T-helper 17 cell (primary cell): ENCODE measurements at places on chromosomes 1 and 21.

DNA sequence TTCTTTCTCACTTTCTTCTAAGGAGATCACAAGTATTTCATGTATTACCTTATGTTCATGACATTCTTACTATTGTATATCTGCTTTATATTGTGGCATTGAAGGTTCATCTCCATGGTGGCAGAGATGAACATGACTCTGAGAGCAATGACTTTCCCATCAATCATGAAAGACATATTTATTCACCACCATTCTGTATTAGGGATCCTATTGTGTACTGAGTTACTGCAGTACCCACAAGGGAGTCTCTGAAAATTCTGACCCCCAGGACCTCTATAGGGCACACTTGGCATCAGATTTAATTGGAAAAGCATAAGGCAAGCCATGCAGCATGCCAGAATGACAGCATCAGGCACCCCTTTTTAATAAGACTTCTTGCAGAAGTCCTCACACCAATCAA, 21.9 kb upstream of the C21orf91 start:
- no peak for DNase-seq

- DNase-seq = no peak
Observed at GRCh38 chr21:32566741-32567389, 18.5 kb downstream of the TCP10L start.

GRCh38 chr1:98373056-98373455, 288.5 kb upstream of the SNX7 start:
- DNase-seq = no peak

- no peak for DNase-seq
Observed at GRCh38 chr1:31670593-31670964, 25.9 kb upstream of the PEF1 start.

DNA sequence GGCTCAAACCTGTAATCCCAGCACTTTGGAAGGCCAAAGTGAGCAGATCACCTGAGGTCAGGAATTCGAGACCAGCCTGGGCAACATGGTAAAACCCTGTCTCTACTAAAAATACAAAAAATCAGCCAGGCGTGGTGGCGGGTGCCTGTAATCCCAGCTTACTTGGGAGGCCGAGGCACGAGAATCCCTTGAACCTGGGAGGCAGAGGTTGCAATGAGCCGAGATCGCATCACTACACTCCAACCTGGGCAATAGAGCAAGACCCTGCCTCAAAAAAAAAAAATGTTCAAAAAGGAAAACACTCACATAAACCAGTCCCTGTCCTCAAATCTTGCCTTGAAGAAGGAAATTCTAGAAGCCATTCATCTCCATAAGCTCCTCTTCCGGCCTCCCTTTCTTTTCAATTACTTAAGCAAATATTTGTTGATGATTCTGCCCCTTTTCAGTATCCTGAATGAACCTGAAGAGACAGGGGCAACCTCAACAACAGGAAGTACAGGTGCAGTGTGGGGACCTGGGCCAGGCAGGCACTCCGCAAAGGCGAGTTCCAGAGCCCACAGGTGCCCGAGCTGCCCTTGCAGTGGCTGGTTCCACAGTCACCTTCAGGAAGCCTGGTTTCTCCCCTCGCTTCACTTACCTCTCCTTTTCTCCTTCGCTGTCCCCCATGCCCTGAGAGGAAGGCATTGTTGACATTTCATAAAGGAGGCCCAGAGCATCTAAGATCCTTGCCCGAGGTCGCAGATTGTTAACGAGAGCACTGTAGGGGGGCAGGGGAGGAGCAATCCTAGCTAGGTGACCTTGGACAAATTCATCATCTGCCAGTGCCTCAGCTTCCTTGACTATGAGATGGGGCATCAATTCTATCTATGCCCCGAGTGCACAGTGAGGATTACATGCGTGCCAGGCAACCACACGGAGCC, 8.9 kb upstream of the LEFTY1 start:
- peak; percentile 21 for DNase-seq

DNA sequence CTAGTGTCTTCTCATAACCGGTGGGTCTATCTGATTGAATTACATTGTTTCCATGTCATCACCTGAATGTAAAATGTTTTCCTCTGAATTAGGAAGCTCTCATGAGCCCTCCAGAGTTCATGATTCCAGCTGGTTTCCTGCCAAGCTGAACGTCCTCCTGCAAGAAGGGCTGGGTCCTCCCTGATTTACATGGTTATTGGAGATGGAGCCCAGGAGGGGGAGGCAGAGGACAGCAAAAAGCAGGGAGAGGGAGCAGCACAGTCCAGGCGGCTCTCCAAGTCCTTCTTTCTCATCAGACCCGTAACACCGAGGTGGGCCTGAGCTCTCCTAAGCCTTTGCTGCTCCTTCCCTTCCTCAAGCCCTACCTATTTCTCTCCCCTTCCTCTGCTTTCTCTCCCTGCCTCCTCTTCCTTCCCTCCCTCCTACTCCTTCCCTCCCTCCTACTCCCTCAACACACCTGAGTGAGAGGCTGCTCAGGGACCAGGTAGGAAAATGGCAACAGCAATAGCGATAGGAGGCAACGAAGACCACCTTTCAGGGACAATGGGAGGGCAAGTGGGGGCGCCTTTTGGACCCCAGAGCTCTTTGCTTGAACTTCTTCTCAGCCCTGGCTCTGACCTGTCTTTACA, 265.9 kb downstream of the PRDM2 start:
- no peak for DNase-seq

DNA sequence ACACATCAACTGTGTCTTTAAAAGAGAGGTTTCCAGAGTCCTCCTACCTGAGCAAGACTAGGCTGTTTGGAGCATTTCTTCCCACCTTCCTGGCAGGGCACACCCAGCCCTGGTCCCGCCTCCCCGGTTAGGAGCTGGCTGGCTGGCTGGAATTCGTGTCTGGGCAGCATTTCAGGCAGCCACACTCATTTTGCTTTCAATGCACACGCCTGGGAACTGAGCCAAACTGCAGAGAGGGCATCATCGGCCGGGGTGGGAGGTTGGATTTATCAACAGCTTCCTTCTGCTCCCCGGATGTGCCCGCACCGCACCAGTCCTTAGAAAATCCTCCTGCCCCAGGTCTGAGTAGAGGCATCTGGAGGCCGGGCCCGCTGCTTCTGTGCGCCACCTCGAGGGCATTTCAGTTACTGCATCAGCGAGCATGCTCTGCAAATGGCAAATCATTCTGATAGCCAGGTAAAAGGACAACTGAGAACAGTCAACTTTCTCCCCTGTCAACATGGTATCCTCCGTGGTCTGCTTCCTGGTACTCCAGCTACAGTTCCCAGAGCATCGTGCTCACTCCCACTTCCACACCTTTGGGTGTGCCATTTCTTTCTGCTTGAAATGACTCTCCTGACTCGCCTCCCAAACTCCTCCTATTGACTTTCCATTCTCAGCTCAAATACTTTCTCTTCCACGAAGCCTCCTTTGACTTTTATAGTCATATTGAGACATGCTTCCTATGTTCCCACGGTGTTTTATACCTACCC, 20.6 kb downstream of the TCEA3 start:
- peak; percentile 61 for DNase-seq

DNA sequence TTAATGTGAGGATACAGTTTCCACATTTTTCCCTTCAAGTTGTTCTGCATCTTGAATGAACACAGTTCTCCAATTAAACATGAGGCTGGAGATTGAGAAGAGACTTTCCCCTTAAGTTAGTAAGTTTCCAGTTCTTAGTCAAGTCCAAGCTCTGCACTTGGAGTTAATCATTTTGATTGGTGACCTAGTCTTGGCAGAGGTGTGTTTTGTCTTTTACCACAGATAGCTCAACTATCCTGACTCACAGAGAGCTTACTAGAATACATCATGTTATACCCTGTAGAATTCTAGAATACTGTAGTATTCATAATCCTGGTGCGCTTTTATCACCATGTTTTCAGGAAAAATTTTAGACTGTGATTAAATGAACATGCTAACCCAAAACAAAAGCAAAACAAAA, 129.2 kb downstream of the CYYR1 start:
- no peak for DNase-seq

GRCh38 chr1:33660956-33661355, 188.5 kb downstream of the ZSCAN20 start:
- no peak for DNase-seq

GRCh38 chr1:19338323-19338762, 26.2 kb downstream of the SLC66A1 start:
- no peak for DNase-seq

DNA sequence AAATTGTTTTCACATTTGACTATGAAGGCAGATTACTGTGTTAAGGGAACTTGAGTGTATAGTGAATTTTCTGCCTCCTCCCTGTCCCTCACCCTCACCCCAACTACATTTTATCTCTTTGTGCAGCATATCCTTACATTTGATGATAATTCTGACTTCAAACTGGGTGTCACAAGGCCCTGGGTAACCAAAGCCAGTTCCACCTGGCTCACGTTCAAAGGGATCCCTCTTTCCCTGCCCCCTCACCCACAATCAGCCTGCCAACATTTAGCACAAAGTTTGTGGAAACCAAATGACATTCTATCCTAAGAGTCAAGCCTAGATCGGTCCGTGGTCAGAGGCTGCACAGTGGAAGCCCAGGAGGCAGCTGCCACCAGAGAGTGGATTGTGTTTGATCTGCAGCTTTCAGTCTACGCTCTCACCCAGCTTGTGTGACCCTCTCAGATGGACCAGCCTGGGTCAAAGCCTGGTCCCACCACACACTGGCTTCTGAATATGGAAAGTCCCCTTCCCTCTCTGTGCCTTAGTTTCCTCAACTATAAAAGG, 10.3 kb downstream of the KIAA0040 start:
- no peak for DNase-seq

GRCh38 chr1:173420330-173420806, 56.8 kb upstream of the PRDX6 start:
- DNase-seq = peak; percentile 35

DNA sequence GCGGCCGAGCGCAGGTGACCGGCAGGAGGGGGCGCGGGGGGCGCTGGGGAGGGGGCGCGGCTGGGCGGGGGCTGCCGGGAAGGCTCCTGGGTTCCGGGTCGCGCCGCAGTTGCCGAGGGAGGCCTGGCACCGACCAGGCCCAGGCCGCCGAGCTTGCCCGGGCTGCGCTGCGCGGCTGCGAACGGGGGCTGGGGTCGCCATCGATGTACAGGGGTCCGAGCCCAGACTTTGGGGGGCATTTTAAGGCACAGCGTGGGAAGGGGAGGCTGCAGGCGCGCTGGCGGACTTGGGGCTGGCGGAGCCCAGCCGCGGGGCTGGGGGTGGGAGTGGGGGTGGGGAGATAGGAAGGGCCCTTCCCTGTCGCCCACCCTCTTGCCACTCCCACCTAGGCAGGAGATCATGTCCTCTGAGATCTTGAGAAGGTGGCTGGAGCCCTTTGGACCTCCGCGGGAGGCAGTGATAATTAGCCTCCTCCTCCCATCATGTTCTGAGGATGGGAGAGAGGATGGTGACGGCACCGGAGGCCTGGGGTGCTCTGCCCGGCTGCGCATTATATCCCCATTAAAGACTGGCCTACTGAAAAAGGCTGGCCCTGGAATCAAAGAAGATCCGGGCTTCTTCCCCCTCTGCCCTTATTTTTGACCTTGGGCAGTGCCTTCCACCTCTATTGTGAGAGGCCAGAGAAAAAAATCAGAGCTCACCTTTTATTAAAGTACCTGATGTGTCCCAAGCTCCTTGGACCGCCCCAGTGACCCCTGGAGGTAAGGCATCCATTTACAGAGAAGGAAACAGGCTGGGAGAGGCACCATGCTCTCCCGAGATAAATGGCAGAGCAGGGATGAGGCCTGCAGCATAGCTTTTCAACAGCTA, 497 bp downstream of the FBXO44 start:
- no peak for DNase-seq

DNA sequence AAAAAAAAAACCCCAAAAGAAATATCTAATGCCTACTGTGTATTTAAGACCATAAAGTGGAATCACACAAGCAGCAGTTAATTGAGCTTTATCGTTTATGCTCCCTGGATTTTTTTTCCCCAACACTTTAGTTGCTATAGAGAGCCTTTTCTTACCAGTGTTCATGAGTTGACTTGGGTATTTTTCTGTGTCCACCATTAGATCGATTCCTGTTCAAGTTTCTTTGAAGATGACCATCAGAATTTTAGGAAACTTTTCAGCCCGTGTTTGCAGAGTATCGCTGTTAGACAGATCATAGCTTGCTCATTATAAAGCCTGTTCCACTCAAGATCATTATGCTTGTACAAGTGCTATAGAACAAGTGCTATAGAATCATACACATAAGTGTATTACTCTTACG, 1.5 kb downstream of the RALGPS2 start:
- DNase-seq = no peak

- DNase-seq = no peak
Observed at GRCh38 chr1:117565745-117566455, 39.9 kb upstream of the TENT5C start.

DNA sequence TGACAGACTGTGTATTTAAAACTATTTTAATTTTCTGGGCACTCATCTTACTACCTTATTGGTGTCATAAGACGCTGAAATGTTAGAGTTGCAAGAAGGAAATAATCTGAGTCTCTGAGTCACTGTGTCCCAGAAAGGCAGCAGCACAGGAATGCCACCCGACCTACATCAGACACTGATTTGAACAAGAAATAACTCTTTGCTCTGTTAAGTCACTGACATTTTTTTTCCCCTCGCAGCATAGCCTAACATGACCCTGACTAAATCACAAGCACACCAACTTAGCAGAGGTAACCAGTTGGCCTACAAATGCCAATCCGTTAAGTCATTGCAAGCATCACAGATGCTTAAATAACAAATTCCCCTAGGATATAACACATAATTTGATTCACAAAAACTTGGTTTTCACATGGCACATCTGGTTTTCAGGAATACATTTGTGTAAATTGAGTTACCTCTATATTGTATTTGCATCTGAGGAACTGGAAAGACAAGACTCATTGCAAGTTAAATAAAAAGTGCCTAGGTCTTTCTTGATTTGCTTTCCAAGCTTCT, 349.1 kb downstream of the SEC16B start:
- DNase-seq = no peak

GRCh38 chr21:46540087-46540710, 64.7 kb downstream of the S100B start:
- DNase-seq = no peak

DNA sequence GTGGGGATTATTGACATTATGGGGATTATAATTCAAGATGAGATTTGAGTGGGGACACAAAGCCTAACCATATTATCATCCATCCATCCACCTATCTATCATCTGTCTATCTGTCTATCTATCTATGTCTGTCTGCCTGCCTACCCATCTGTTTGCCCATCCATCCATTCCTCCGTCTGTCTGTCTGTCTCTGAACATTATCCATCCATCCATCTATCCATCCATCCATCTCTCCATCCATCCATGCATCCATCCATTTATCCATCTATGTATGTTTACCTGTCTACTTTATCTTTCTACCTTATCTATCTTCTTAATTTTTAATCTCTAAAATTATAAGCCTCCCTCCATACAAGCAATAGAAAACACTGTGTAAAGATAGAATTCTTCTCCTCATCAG, 47.4 kb downstream of the SH3BGR start:
- no peak for DNase-seq

GRCh38 chr1:33500547-33500946, 28.1 kb downstream of the ZSCAN20 start:
- DNase-seq = no peak
